ENCODE measurements at places on chromosomes 5 and 9.

GRCh38 chr5:124697933-124698591 is 48.4 kb downstream of the ZNF608 start:
- no peak for DNase-seq

DNA sequence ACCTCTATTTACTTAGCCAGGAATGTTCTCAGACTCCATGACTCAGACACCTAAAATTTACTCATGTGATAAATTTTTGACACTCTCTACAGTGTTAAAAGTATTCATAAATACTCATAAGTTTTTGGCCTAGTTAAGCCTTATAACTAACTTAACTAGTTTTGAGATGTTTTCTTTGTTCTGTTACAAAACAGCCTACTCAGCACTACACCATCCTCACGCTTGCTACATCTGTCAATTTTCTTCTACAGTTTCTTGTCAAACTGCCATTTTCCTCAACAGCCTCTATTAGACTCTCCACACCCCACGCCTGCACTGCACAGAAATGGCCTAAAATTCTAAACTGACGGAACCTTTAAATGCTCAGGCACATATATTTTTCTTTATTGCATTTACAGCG is 195.5 kb downstream of the ANXA1 start:
- DNase-seq = no peak

GRCh38 chr9:91643481-91644077 is 219.9 kb upstream of the NFIL3 start:
- DNase-seq = no peak

GRCh38 chr9:36401164-36401740 is 1.2 kb upstream of the RNF38 start:
- peak; percentile 58 for DNase-seq

GRCh38 chr5:7050986-7051385 is 337.8 kb downstream of the TENT4A start:
- no peak for DNase-seq
